ENCODE measurements at places on chromosomes 2 and 18. TPM values are rescaled to one million over a fixed set of nuclear protein-coding genes. Genes with fewer than 3 reads are reported as not detected.

DNA sequence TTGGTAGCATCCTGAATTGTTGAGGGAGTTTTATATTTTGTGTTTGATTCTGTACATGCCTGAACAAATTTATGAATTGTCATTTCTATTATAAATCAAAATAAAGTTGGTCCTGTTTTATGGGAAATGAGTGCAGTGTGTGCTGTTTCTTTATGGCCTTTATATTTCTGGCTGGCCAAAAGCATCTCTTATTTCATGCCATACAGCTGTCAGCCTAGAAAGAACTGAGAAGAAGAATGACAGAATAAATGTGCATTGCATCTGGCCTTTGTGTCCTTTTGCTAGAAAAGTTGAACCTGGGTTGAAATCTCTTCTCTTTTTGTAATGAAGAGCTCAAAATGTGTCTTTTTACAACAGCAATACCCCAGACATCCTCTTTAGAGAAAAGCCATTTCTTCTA, 474.7 kb upstream of the LRATD1 start:
- DNase-seq = no peak

DNA sequence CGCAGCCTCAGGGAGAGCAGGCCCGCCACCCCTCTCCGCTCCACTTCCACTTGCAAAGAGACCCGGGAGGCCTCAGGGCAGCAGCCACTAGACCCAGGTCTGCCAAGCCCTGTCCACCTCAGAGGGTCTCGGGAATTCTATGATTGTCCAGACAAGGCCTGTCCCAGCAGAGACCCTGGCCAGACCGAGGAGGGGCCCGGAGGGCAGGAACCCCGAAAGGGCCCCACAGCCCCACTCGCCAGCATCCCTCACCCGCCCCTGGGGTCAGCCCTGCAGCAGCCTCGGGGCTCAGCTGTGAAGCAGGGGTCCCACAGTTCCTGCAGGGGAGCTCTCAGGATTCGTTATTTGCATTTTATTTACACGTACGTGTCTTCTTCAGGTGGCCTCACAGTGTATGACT, 269.5 kb downstream of the EIPR1 start:
- DNase-seq = no peak

DNA sequence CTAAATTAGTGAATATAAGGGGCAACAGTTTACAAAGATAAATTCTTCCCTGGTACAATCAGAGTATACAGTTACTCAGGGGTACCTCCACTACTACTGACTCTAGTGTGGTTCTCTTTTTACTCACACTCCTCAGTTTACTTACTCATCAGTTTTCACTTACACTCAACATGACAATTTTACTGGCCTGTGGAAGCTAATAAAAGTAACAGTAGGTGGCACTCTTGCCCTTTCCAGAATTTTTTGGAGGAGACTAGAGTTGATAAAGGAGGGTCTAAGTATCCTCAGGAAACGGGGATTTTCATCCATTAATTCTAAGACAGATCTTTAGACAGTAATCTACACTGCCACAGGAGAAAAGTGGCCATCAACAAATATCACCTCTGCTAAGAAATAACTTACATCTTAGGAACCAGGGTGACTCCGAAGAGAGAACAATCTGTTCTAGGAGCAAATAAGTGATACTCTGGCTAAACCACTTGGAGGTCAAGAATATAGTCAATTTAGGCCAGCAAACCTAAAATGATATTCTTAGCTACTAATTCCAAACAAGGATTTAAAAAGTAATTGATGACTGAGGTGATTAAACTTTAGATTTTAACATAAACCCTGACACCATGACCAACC, 61.3 kb downstream of the ATL2 start:
- DNase-seq = no peak

DNA sequence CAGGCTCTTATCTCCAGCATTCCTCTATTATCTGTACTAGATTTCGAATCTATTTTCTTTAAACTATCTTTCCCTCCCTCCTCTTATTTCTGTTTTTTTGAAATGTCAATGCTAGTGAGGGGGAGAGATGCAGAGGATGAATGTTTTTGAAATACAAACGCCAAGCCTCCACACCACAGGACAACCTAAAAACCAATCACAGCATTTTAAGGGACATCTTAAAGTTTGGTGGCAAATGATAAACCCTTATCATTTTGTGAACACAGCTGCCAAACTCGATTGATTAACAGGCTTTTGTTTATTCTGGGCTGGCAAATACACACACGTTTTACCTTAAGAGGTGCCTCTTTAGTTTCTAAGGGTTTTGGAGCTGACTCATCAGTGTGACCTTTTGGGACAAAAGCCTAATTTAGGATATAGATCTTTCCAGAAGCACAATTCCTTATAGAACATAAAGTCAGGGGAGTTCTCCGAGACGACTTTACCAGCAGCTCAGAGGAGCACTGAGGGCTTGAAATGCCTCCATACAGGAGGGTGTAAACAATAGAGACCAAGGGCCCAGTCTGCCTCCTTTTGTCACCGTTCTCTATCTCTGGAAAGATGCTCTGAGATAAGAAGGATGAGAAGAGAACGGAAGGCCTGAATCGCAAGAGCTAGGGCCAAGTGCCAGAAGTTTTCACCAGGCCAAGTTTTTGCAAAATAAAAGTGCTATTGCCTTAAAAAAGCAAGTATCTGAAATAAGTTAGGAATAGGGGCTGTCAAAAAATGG, 4.2 kb upstream of the MEIS1 start:
- DNase-seq = no peak

DNA sequence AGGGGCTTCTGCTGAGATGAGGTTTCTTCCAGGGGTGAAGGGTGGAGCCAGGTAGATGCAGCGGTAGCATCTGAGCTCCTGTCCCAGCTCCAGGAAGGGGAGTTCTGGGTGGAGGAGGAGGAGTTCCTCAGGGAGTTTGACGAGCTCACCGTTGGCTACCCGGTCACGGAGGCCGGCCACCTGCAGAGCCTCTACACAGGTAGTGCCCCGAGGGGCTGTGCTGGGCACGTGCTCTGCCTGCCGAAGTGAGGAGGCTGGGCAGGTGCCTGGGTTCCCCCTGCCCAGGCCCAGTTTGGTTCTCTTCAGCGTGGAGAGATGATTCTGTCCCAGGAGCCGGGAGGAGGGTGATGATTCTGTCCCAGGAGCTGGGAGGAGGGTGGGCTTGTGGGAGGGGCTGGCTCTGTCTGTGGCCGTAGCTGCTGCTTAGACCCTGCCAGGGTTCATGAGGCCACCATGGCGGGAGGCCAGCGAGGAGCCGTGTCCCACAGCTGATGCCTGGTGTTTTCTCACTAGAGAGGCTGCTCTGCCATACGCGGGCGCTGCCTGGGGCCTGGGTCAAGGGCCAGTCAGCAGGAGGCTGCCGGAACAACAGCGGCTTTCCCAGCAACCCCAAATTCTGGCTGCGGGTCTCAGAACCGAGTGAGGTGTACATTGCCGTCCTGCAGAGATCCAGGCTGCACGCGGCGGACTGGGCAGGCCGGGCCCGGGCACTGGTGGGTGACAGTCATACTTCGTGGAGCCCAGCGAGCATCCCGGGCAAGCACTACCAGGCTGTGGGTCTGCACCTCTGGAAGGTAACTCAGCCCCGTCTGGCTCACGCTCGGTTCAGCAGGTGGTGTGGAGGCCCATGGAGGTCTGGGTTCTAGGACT, 8.2 kb downstream of the CAPN10 start:
- no peak for DNase-seq

Gene CD8B
- 260 TPM for total RNA-seq

Gene CHRND
- total RNA-seq = not detected

Gene SAG
- total RNA-seq = 0.31 TPM

Gene MPPE1
- total RNA-seq = 25.3 TPM
